Smooth muscle cell of bladder (primary cell): ENCODE measurements at places on chromosomes 3 and 15. TPM values are rescaled to one million over a fixed set of nuclear protein-coding genes. Genes with fewer than 3 reads are reported as not detected.

The PTPRG gene
- total RNA-seq: 35.8 and 42.1 TPM in 2 replicates

The C2CD4B gene
- 0.28 TPM in 1 of 2 replicates, not detected in the other for total RNA-seq

The SLC7A14 gene
- total RNA-seq: 4.1 TPM in 2 replicates

The FOXL2NB gene
- total RNA-seq: under 0.01 TPM in 1 of 2 replicates, not detected in the other

The CLRN1 gene
- not detected in 2 replicates for total RNA-seq

The PEX5L gene
- total RNA-seq: under 0.01 and 0.28 TPM in 2 replicates

The MOBP gene
- 2.3 TPM in 1 of 2 replicates, not detected in the other for total RNA-seq

The CACNA2D2 gene
- 0.09 TPM in 1 of 2 replicates, not detected in the other for total RNA-seq
